Kidney glomerular epithelial cell (primary cell): ENCODE measurements at places on chromosomes 4 and X.

DNA sequence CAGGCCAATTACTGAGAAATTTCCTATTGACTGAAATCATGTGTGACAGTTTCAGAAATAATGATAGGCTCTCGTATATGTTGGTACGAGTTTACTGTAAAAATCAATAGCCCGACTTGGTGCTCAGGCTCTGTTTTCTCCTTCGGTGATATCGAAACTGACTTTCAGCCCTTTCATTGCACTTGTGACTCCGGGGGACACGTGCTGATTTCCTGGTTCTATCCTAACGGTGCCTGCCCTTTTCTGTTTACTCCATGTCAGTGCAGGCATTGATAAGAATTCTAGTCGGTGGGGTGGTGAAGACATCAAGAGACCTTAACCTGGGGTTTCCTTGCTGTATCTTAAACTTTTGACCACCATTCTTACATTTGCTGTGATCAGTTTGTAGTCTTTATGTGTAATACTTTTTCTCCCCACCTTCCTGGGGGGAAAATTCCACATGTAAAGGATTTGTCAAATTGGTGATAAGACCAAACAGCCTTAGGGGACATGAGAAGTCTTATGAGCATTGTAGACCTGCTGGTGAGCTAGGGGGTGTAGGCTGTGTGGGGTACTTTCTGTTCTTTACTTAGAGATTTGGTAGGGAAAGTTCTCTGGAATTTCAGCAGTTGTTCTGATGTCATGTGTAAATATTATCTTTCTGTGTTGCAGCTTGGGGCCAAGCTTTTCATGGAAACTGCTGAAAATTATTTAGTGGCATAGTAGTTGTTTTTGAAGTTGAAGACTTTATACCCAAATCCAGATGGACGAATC, 52.7 kb downstream of the TMEM131L start:
- no peak for DNase-seq

DNA sequence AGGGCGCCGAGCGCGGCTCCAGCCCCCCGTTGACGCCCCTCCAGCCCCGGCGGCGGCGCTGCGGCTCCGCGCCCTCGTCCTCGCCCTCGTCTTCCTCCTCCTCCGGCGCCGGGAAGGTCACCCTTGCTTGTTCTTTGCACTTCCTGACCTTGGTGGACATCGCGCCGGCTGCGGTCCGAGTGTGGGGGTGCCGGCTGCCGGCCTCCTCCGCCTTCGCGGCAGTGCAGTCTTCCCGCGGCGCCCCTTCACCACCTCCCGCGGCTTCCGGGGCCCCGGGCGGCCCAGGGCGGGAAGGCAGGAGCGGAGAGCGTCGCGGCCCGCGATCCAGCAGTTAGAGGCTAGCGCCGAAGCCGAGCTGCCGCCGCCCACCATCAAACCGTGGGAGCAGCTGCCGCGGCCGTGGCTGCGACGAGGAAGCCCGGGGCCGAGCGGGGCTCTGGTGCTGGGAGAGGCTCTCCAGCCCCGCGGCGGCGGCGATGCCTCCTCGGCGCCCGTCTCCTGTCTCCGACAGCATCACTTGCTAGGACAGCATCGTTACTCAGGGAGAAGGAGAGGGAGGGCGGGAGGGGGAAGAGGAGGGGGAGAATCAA, at the start of gene TRPC3:
Gene TRPC3, minus strand, starts transcription at position 540 of the 590 bp plus-strand sequence. Its CDS starts 380 bp downstream, at position 160.
- DNase-seq, result no peak

- no peak for DNase-seq
Observed at GRCh38 chrX:34879886-34880285, 62.7 kb upstream of the FAM47B start.

DNA sequence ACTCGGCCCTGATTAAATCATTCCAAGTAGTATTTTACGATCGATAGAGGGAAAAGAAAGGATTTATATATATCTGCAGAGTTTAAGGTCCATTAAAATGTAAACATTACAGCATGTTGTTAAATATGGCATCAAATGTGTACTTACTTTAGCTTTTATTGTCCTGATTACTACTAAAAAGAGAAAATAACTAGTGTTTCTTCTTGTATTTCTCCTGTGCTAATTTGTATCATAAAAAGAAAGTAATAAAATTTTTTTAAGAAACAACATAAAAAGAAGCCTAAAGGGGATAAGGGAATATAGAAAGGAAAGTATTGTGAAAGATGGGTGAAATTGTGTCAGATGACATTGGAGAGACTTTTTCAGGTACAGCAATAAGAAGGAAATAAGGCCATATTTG, 300.3 kb upstream of the ARSJ start:
- no peak for DNase-seq

- DNase-seq, result no peak
Observed at GRCh38 chr4:9825049-9825448, 43.6 kb downstream of the DRD5 start.

- no peak for DNase-seq
Observed at GRCh38 chr4:29307755-29308154, 1412.4 kb upstream of the PCDH7 start.

DNA sequence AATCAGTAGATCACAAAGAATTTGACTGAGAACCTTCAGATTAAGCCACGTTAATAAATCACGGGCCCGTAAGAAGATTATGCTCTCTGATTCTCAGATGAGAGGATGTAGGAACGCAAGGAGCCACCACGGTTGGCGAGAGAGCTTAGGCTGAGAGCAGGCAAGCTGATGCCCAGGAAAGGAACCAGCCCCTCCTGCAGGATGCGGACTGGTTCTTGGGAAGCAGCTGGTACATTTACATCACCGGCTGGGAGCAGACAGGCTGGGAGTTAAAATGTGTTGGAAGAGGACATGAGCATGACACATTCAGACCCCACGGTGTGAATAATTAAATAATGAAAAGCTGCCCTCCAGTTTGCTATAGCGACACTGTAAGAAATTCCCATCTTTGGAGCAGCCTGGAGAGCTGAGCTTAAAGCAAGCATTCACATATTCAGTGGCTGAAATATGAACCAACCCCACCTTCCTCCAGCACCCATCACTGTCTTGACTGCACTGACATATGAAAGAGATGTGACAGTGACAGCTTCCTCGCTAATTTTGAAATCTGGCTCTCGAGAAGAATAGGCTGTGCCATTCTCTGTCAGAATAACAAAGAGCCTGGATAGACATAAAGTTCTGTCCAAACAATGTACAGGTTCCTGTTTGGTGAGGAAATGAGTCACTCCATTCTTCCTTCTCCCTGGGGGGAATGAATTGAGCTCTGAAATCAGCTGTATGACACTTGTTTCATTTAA, 33.1 kb downstream of the LNX1 start:
- DNase-seq, result no peak

DNA sequence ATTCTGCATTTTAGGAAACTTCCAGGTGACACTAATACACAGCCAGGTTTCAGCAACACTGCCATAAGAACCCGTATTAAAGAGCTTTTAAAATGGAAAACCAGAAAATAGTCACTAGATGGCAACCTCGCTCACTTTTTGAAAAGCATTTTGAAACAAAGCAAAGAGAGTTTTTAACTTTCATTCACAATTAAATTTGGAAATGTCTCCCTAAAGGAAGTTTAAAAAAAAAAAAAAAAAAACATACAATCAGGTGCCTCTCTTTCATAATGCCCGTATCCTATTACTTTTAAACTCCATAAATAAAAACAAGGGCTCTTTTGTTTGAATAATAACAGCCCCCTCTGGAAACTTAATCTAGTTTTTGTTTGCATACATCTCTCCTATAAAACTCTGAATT, 20.3 kb downstream of the MEPE start:
- DNase-seq, result peak; percentile 57

DNA sequence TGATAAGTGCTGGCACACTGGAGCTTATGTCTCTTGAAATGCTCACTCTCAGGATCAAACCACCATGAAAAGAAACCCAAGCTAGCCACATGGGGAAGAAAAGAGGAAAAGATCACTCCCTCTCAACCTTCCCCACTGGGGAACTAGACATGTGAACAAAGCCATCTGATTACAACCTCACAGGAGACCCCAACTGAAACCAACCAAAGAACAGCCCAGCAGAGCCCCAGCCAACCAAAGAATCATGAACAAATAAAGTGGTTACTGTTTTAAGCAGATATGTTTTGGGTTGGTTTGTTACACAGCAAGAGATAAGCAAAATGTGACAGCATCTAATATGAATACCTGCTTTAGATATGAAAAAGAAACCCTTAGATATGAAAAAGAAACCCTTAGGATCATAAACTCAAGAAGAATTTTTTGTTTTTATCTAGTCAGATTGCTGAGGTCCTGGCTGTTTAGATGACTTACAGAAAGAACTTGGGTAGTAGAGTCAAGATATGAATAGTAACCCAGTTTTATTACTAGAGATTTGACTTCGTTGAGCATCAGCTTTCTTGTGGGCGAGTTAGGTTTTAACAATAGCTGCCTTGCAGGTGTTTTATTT, 23.7 kb upstream of the TLR7 start:
- no peak for DNase-seq
